ENCODE measurements at places on chromosomes 11 and 22.

DNA sequence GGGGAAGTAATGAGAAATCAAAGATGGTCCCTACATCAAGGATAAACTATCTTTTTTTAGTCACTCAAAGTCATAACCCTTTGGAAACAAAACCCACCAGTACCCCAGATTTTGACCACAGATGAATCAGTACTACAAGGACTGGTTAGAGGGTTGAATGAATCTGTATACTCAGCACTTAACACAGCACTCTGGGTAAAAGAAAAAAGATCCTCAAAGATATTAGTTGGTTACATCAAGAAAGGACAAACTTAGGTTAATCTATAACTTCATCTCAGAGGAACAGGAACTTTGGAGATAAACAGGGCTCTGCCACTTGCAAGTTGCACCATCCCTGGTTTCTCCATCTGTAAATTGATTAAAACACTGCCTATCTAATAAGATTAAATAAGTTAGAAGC is 18.8 kb downstream of the SC5D start:
- no peak for DNase-seq

GRCh38 chr11:94974178-94974577 is 669 bp downstream of the KDM4D start:
- DNase-seq: no peak

- no peak for DNase-seq
Measured at GRCh38 chr11:7612661-7613393, 60.5 kb downstream of the CYB5R2 start.

- no peak for DNase-seq
Measured at GRCh38 chr11:130829920-130830511, 86.3 kb downstream of the SNX19 start.

- no peak for DNase-seq
Measured at GRCh38 chr11:67252831-67253239, 13.4 kb upstream of the GRK2 start.

DNA sequence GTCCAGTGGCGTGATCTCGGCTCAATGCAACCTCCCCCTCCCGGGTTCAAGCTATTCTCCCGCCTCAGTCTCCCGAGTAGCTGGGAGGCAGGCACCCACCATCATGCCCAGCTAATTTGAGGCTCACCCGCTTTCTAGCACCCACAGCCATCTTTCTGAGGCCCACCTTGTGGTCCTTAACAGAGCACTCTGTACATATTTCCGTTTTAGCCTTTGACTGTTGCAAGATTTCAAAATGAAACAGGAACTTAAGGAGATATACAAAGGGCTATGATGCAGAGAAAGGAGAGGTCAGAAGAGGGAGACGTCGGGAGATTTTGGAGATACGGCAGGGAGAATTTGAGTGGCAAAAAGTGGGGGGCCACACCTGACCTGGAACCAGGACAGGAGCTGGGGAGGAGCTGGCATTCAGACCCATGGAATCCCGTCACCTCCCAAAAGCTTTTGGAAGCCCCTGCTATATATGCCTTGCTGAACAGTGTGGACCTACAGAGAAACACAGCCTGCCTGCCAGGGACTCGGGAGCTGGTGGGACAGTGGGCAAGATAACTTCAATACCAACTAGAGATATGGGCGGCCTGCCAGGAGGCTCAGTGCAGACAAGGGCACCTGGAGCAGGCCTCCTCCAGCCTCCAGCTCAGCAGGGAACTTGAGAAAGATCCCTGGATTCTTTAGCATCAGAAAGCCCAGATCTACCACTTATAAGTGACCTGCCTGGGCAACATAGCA is 8.0 kb upstream of the CLCF1 start:
- no peak for DNase-seq

- no peak for DNase-seq
Measured at GRCh38 chr22:20093418-20094196, 13.6 kb downstream of the DGCR8 start.

- no peak for DNase-seq
Measured at GRCh38 chr11:91859666-91860065, 365.0 kb upstream of the FAT3 start.

Measured in activated T-cell treated with anti-CD3 and anti-CD28 coated beads for 1 hour (primary cell).